H4 (cell line): ENCODE measurements at places on chromosomes 1 and 21.
A peak's percentile ranks its signal among the peaks of the same experiment; 100 is the strongest.

GRCh38 chr1:204852854-204853253 is 17.8 kb upstream of the NFASC start:
- no peak for DNase-seq

GRCh38 chr1:228988664-228989063 is 253.4 kb downstream of the RHOU start:
- DNase-seq: no peak

GRCh38 chr1:163381487-163382184 is 59.9 kb downstream of the NUF2 start:
- DNase-seq: no peak

- DNase-seq: peak; percentile 15
Observed at GRCh38 chr1:179121159-179121938, 39.5 kb downstream of the TOR3A start.

DNA sequence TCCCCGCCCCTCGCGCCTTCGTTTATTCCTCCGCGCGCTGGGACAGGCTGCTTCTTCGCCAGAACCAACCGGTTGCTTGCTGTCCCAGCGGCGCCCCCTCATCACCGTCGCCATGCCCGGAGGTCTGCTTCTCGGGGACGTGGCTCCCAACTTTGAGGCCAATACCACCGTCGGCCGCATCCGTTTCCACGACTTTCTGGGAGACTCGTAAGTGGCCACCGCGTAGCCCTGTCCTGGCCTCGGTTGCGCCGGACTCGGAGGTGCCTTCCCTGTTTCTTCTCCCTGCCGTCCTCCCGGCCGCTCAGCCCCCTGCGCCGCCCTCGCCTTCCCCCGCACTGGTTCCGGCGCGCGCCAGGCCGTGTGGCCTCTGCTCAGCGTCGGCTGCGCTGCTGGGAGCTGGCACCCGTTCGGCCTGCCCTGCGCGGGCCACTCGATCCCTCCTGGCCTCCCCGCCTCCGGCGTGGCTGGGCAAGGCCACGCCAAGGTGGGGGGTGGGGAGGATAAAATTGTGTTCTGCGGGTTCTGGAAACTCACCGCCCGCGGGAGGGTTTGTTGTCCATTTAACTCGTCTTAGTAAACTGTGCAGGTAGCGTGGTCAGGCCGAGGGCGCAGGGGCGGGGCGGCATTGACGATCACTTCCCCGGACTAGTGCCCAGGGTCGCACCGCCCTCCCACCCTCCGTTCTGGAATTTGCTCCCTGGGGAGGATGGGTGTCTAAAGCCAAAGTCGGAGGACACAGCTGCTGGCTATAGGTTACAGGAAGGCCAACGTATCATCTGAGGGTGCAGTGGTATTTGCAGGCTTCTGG is at the start of gene PRDX6:
TSS of gene PRDX6 (plus strand) at position 50 of the 808 bp plus-strand sequence. CDS start at position 113, 63 bp downstream.
- peak; percentile 73 for DNase-seq

DNA sequence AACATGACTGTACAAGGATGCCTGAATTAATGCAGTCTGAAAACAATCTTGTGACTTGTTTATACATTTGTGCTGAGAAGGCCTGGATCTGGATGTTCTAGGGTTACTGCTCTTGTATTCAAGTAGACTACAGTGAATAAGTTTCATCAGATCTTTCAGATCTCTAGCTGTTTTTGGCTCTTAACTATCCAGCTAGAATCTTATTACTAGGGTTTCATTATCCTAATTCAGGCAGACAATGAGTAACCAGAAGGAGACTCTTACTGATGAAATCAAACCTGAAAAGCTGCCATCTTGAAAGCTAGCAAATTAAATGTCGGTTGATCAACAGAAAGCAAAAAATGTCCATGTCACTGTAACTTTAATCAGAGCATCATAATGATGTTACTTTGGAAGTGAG is 112.5 kb upstream of the KCNK2 start:
- DNase-seq: no peak

- DNase-seq: no peak
Observed at GRCh38 chr1:1687846-1688245, 4.7 kb downstream of the SLC35E2B start.

DNA sequence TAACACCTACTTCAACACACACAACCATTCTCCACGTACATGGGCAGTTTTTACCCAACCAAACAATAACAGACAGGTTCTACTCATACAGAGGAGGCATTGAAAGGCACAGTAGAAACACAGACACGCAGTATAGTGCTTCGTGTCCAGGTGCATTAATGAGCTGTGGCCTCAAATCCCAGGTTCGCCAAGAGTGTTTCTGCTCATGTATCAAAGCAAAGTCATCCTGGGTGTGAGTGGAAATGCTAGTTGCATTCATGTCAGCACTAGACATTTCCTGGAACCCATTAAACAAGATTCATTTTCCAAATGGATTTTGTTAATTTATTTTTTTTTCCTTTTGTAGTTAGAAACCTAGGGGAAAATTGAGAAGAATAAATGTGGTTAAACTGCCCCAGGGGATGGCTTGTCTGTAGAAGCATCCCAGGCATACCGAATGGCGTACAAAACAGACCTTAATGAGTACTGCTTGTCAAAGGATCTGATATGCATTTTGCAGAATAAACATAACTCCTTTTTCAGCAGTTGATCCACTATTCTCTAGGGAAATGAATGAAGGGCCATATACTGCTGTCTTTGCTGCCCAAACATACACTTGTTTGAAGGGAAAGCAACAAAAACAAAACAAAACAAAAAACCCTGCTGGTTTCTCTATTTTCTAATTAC is 298.6 kb upstream of the ST6GALNAC5 start:
- no peak for DNase-seq

DNA sequence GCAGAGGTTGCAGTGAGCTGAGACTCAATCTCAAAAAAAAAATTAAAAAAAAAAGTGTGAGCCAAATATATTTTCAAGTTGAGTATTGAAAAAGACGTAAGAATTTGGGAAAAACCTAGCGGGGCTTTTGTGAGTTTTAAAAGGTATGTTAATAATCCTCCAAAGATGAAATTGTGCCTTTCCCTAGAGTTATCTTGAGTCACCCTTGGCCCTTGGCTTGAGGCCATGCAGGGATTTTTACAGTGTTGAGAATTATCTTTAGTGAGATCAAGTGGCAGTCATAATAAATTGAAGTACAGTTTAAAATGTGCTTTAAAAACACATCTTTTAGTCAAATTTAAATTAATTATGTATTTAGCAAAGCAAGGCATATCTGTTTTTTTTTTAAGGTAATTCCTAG is 32.7 kb downstream of the PPP2R5A start:
- no peak for DNase-seq

DNA sequence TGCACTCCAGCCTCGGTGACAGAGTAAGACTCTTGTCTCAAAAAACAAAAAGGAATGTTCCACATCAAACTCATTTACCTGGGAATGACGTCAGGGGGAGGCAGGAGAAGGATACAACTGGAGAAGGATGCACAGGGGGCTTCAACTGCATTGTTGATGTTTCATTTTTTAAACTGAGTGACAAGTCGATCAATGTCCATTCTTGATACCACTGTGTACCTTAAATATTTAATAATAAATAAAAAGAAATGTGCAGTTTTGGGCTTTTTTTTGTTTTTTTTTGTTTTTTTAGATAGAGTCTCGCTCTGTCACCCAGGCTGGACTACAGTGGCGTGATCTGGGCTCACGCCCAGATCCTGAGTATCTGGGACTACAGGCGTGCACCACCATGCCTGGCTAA is 35.8 kb downstream of the PLEKHO1 start:
- DNase-seq: no peak

DNA sequence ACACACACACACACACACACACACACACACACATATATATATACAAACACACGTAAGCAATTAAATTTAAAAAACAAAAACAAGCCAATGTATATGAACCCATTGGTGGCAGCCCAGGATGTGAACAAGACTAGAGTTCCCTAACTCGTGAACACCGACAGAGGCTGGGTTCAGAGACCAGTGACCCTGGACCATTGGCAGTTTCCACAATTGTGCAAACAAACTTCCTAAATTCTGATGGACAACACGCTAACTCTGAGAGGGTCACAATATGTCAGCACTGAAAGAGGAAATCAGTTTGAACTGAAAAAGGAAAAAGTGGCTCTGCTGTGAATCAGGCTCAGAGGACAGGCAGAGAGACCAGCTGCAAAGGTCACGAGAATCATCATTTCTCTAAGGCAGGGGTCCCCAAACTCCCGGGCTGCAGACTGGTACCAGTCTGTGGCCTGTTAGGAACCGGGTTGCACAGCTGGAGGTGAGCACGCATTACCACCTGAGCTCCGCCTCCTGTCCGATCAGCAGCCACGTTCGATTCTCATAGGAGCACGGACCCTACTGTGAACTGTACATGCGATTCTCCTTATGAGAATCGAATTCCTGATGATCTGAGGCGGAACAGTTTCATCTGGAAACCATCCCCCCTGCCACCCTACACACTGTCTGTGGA is 50.5 kb upstream of the ERO1B start:
- no peak for DNase-seq

- peak; percentile 54 for DNase-seq
Observed at GRCh38 chr1:116151739-116152576, 40.8 kb downstream of the MAB21L3 start.

DNA sequence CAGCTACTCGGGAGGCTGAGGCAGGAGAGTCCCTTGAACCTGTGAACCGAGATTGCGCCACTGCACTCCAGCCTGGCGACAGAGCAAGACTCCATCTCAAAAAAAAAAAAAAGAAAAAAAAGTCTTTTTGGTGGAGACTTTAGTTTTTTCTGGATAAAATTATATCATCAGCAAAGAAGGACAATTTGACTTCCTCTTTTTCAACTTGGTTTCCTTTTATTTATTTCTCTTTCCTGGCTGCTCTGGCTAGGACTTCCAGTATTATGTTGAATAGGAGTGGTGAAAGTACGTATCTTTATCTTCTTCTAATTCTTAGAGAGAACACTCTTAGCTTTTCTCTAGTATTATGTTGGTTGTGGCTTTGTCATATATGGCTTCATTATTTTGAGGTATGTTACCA is 130.8 kb downstream of the PCBP3 start:
- DNase-seq: no peak

DNA sequence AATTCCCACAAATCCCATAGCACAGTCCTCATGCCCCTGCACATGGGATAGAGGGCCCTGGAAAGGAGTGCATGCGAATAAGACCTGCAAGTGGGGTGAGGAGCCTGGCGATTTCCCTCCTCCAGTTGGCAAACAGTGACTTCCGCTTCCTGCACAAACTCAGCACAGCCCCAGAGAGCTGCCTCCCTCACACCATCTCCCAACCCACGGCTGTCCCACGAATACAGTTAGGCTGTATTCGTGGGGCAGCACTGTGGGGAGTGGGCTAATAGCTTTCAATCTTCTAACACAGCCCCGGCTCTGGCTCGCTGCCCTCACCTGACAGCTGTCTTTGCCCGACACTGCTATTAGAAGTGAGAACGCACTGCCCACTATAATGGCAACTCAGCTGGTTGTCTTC is 28.2 kb upstream of the CNTN2 start:
- no peak for DNase-seq

GRCh38 chr1:3149277-3149676 is 80.3 kb downstream of the PRDM16 start:
- no peak for DNase-seq

- no peak for DNase-seq
Observed at GRCh38 chr1:17197696-17198095, 7.2 kb upstream of the PADI1 start.

- DNase-seq: no peak
Observed at GRCh38 chr1:204950353-204951001, 79.8 kb downstream of the NFASC start.

GRCh38 chr1:19313636-19313959 is 1.5 kb downstream of the SLC66A1 start:
- DNase-seq: no peak

GRCh38 chr1:10909697-10910680 is 102.5 kb upstream of the TARDBP start:
- peak; percentile 47 for DNase-seq

DNA sequence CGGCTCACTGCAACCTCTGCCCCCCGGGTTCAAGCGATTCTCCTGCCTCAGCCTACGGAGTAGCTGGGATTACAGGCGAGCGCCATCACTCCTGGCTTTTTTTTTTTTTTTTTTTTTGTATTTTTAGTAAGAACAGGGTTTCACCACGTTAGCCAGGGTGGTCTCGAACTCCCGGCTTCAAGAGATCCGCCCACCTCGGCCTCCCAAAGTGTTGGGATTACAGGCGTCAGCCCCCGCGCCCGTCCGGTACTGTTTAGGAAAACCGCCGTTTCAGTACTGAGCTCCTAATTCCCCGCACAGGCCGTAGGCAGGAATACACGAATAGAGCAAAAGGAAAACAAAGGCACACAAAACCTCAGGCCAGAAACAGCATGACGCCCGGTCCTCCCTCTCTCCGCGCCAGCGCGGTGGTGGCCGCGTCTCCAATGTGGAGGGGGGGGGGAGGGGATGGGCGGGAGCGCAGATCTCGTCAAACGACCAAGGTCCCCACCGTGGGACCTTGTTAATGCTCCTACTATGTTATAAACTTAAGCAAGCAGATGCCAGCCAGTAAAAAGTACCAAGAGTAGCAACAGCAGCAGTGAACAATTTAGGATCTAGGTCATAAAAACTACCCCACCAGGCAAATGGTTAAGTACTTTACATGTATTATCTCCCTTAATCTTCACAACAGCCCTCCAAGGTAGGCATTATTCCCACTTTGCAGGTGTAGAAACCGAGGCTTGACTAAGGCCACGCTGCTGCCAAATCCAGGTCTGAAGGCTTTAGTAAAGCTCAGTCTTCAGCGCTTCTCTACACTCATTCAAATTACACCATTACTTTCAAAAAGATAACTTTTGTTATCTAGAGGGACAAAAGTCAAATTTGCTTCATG is 648 bp upstream of the ADAR start:
- peak; percentile 55 for DNase-seq

- DNase-seq: no peak
Observed at GRCh38 chr21:35026153-35026500, 23.0 kb downstream of the RUNX1 start.

DNA sequence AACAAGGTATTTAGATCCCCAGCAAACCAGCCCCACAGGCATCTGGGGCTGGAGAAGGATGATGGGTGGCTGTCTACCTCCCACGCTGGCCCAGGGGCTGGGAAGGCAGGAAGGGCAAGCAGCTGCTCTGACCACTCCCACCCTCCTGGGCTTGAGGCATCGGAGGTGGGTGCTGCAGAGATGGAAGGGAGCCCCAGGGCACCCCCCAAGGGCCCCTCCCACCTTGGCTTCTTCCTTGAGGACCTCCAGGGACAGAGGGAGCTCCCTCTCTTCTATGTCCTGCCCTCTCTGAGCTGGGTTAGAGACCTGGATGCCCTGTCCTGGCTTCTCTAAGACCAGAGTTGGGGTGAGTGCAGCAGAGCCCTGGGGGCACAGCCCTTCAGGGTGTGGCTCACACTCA is 3.1 kb downstream of the CD52 start:
- no peak for DNase-seq

GRCh38 chr1:201085902-201086735 is 26.1 kb downstream of the CACNA1S start:
- DNase-seq: peak; percentile 28

GRCh38 chr1:230174041-230174440 is 107.0 kb downstream of the GALNT2 start:
- DNase-seq: no peak

- peak; percentile 91 for DNase-seq
Observed at GRCh38 chr1:245874942-245875580, 632.0 kb downstream of the SMYD3 start.

DNA sequence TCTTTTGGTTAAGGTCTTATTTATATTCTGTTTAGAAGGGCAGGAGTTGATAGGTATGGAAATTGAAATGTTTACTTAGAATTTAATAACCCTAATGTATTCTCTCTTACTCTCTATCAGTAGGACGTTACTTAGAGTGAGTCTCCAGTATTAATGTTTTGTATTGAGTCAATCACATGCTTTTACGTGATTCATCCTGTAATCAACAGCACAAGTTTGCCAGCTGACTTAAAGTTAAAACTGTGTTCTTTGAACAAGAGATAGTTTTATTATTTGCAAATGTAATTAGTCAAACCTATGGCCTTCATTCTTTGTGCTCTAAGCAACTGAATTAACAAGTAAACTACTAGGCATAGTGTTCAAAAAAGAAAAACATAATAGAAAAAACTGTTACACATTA is 57.3 kb downstream of the PKN2 start:
- no peak for DNase-seq
